ENCODE measurements at places on chromosomes 2 and 18.

GRCh38 chr18:41324020-41324791, 630.8 kb upstream of the PIK3C3 start:
- peaks cover 6% of the 10 kb centered on the region for H3K4me1 ChIP-seq
- H3K36me3 ChIP-seq: peaks cover 16% of the 10 kb centered on the region
- no peaks in the 10 kb centered on the region for H3K27me3 ChIP-seq
- no peak overlapping the region for H3K27ac ChIP-seq
- no peak for DNase-seq

GRCh38 chr2:103003750-103004260, 242.0 kb downstream of the TMEM182 start:
- no peak overlapping the region for H3K27ac ChIP-seq
- no peaks in the 10 kb centered on the region for H3K4me1 ChIP-seq
- no peaks in the 10 kb centered on the region for H3K27me3 ChIP-seq
- no peak overlapping the region for H3K4me3 ChIP-seq

GRCh38 chr2:174951745-174952144, 53.4 kb downstream of the CHN1 start:
- no peaks in the 10 kb centered on the region for H3K36me3 ChIP-seq
- H3K4me1 ChIP-seq: peaks cover 18% of the 10 kb centered on the region
- no peak for DNase-seq
- no peak overlapping the region for H3K27ac ChIP-seq
- no peak overlapping the region for H3K4me3 ChIP-seq

GRCh38 chr18:41484069-41484468, 471.0 kb upstream of the PIK3C3 start:
- no peak overlapping the region for H3K4me3 ChIP-seq
- no peak overlapping the region for H3K27ac ChIP-seq
- DNase-seq: no peak
- no peaks in the 10 kb centered on the region for H3K27me3 ChIP-seq

DNA sequence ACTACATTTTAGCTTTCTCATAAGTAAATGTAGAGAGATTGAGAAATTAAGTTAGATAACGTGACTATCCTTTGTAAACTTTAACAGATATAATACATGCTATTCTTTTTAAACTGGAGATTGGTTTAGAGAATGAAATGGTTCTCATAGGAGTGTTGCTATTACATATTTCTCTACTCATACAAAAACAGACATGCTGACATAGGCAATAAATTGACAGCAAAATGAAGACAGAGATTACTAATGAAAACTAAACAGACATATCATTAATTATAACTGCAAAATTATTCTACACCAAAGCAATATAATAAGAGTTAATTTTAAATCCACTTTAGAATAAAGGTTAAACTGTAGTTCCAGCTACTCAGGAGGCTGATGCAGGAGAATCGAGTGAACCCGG, 227.6 kb downstream of the CBLN2 start:
- no peaks in the 10 kb centered on the region for H3K4me1 ChIP-seq
- no peaks in the 10 kb centered on the region for H3K27me3 ChIP-seq
- no peak overlapping the region for H3K27ac ChIP-seq
- DNase-seq: no peak

- no peaks in the 10 kb centered on the region for H3K27me3 ChIP-seq
- no peaks in the 10 kb centered on the region for H3K36me3 ChIP-seq
- H3K4me3 ChIP-seq: no peak overlapping the region
- DNase-seq: no peak
Measured at GRCh38 chr2:150133623-150134022, 353.8 kb downstream of the RND3 start.

DNA sequence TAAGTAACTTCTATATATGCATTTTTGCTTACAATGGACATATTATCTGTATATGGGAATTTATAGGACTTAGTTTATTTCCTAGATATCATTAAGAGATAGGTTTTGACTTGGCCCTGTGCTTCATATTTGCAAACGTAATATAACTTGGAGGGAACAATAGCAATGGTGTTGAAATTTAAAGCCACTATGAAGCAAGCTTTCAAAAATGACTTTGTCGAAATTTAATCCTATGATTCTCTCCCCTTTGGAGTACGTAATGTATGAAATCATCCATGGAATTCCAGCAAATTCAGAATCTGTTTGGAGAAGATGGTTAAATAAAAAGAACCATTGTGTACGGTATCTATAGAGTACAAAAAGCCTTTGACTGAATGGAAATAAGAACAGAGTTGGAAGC, 486.3 kb downstream of the ARHGAP15 start:
- no peak for DNase-seq
- H3K27ac ChIP-seq: no peak overlapping the region
- no peak overlapping the region for H3K4me3 ChIP-seq
- H3K36me3 ChIP-seq: no peaks in the 10 kb centered on the region
- peaks cover 10% of the 10 kb centered on the region for H3K4me1 ChIP-seq

DNA sequence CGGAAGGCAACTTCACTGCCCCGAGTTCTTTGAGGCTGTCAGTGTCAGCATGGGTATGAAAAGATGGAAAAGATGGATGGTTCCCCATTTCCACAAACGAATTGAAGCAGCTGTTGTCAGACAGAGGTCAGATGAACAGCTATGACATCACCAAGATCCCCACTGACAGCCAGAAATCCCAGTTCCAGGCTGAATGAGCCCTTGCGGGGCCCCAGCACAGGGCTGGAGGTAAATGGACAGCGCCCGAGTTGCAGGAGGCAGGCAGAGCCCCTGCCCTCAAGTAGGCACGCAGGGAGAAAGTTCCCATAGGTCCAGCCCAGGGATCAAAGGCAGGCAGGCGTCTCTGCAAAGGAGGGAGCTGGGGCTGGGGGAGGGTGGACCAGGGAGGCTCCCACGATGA, 169.5 kb upstream of the AGAP1 start:
- peak; percentile 35 for DNase-seq
- H3K4me1 ChIP-seq: peaks cover 9% of the 10 kb centered on the region
- H3K27me3 ChIP-seq: no peaks in the 10 kb centered on the region
- H3K27ac ChIP-seq: no peak overlapping the region

DNA sequence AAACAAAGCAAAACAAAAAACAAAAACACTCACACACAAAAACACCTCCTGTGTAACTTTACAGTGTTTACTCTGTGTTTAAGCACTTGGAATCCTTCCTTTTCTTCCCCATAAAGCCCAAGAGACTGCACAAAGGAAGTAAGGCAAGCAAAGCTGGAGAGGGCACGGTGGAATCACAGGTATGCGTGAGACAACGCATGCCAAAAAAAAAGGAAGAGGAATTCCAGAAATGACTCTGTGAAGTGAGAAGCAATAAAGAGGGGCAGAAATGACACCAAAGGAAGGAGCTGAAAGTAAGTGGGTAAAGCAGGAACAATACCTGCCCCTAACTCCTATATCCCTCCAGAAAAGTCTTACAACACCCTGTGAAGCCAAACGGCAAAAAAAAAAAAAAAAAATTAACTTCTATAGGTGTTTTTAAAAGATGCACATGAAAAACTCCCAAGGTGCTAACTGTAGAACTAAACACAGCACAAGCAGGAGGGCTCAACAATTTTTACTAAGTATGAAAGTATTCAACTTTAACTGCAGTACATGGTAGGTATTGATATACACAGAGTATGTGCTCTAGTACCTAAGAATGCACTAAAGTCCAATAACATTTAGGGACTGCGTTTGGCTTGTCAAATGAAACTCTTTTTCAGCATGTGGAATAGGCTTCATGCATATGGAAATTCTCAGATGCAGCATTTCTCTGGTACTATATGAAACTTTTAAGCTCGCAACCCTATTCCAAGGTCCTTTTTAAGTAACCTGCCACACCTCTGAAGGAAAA, 9.1 kb downstream of the RND3 start:
- H3K4me1 ChIP-seq: peaks cover 64% of the 10 kb centered on the region
- peak overlapping the region; percentile 25 for H3K4me3 ChIP-seq
- no peaks in the 10 kb centered on the region for H3K27me3 ChIP-seq
- peaks cover 41% of the 10 kb centered on the region for H3K36me3 ChIP-seq
- peak; percentile 45 for DNase-seq

GRCh38 chr2:30428827-30429461, 18.1 kb upstream of the LCLAT1 start:
- no peak overlapping the region for H3K27ac ChIP-seq
- no peaks in the 10 kb centered on the region for H3K4me1 ChIP-seq
- no peaks in the 10 kb centered on the region for H3K27me3 ChIP-seq
- no peaks in the 10 kb centered on the region for H3K36me3 ChIP-seq
- no peak for DNase-seq

DNA sequence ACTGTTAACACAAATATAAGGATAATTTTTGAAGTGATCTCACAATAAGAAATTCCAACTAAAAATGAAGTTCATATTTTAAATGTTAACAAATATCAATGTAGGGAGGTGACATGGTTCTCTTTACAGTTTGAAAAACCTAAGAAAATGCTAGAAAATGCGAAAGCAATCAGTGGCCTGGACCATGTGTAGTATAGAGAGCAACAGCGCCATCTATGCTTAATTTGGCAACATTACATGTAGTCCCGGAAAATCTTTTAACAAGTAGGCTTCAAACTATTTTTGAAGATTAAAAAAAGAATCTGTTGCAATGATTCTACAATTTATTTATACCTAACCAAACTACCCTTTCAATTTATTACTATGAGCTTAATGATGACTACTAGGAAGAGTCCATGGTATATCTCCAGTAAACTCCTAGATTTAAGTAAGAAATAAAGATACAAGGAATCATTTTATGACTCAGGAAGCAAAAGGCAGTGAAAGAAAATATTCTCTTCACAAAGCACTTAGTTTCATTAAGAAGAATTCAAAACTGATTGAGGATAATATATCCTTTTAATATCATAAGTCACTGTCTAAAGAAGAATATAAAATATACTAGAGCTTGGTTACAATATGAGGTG, 33.3 kb downstream of the NDUFA10 start:
- H3K27me3 ChIP-seq: no peaks in the 10 kb centered on the region
- H3K4me1 ChIP-seq: no peaks in the 10 kb centered on the region
- no peak overlapping the region for H3K27ac ChIP-seq
- no peak overlapping the region for H3K4me3 ChIP-seq
- H3K36me3 ChIP-seq: peaks cover 21% of the 10 kb centered on the region
- DNase-seq: peak; percentile 78

DNA sequence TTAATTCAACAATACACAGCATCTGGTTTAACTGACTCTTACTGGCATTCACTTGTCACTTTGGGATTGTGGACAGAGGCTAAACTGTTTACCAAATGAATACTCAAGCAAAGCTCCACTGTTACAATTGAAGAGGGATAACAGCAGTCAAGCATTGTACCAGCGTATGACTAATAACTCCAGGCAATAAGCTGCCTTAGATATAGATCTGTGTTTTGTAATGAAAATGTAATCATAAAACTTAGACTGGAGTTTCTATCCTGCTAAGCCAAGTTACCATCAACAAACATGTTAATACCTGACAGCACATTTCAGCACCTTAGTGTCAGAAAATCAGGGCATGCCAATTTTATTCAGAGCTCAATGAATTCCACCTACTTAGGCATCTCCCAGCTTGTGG, 889.5 kb downstream of the EPHA4 start:
- no peak for DNase-seq
- no peaks in the 10 kb centered on the region for H3K4me1 ChIP-seq
- H3K36me3 ChIP-seq: no peaks in the 10 kb centered on the region
- no peak overlapping the region for H3K4me3 ChIP-seq

DNA sequence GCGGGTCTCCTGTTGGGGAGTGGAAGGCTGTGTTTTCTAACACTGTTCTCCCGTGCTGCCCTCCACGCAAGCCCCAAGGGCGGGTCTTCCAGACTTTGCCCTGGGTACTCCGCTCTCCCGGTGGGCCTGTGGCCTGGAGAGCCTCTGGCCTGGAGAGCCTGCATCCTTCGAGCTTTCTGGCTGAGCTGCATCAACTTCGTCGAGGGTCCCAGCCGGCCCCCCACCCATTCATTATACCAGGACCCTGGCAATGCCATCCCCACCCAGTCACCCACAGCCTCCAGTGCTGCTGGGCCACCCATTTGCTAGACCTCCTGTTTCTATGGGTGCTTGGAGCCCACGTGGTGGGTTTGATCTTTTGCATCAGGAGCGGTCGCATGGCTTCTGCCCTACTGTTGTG, 102.2 kb downstream of the PTGR3 start:
- DNase-seq: no peak
- no peaks in the 10 kb centered on the region for H3K36me3 ChIP-seq
- H3K4me3 ChIP-seq: no peak overlapping the region
- no peaks in the 10 kb centered on the region for H3K27me3 ChIP-seq
- no peak overlapping the region for H3K27ac ChIP-seq
- H3K4me1 ChIP-seq: no peaks in the 10 kb centered on the region

GRCh38 chr2:220178991-220179695, 551.7 kb downstream of the SLC4A3 start:
- H3K4me3 ChIP-seq: no peak overlapping the region
- no peaks in the 10 kb centered on the region for H3K4me1 ChIP-seq
- no peak overlapping the region for H3K27ac ChIP-seq
- no peak for DNase-seq

- no peak for DNase-seq
- no peaks in the 10 kb centered on the region for H3K4me1 ChIP-seq
- no peak overlapping the region for H3K27ac ChIP-seq
- H3K36me3 ChIP-seq: peaks cover 13% of the 10 kb centered on the region
- H3K4me3 ChIP-seq: no peak overlapping the region
Measured at GRCh38 chr2:158637357-158637756, 157.8 kb upstream of the DAPL1 start.

DNA sequence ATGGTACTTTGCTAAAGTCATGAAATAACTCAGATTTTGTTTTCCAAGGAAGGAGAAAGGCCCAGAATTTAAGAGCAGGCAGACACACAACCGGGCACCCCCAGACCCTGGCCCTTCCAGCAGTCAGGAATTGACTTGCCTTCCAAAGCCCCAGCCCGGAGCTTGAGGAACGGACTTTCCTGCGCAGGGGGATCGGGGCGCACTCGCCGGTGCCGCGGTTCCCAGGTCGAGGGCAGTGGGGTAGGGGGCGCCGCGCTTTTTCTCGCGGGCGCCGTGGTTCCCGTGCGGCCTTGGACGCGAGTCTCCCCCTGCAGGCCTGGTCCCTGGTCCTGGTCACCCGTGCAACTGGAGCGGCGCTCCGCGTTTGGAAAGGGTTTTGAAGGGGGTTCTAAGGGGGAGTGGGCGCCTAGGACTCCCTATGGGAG, 1.2 kb downstream of the ZNF236 start:
- peak overlapping the region; percentile 73 for H3K4me3 ChIP-seq
- 0 out of 2 replicates have a peak overlapping the region, but pooled peaks have one; percentile 55 for H3K27ac ChIP-seq
- H3K4me1 ChIP-seq: peaks cover 8% of the 10 kb centered on the region
- H3K36me3 ChIP-seq: no peaks in the 10 kb centered on the region

DNA sequence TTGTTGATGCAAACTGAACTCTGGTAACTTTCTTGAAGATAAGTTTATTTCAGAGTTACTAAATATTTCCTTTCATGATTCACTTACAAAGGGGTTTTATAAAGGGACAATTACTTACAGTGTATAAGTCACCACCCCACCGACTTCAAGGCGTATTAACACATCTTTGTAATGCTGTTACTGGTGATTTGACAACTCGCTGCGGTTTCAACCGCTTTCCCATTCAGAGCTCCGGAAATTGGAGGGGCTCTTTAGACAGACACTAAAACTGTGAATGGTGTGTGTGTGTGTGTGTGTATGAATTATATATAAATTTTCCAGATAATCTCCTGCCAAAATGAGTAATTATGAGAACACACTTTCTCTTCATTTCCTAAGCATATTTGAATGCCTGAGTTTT, 4.9 kb downstream of the TM4SF20 start:
- no peak for DNase-seq
- H3K4me1 ChIP-seq: peaks cover 9% of the 10 kb centered on the region
- H3K36me3 ChIP-seq: no peaks in the 10 kb centered on the region
- no peak overlapping the region for H3K27ac ChIP-seq
- no peak overlapping the region for H3K4me3 ChIP-seq

Data from GM23338 (cell line).